ENCODE measurements at places on chromosomes 11 and 22. TPM values are rescaled to one million over a fixed set of nuclear protein-coding genes. Genes with fewer than 3 reads are reported as not detected.

The SLC22A12 gene
- total RNA-seq: not detected

The C1QTNF4 gene
- 18.9 TPM for total RNA-seq

The C11orf42 gene
- not detected for total RNA-seq

The FAM118B gene
- 30.1 TPM for total RNA-seq

The NUMA1 gene
- 173 TPM for total RNA-seq

The EED gene
- total RNA-seq: 41.8 TPM

The CHRM4 gene
- 0.39 TPM for total RNA-seq

The PI4KA gene
- total RNA-seq: 82.0 TPM

The MS4A15 gene
- not detected for total RNA-seq

The POU2F3 gene
- not detected for total RNA-seq

The ROM1 gene
- total RNA-seq: 0.23 TPM

The OR52N4 gene
- not detected for total RNA-seq

The ST14 gene
- total RNA-seq: 0.30 TPM

All from neural crest cell (in vitro differentiated cells).